Stimulated activated CD4-positive, alpha-beta T cell treated with anti-CD3 and anti-CD28 coated beads, Interleukin-15, amount 100 ng/mL, for 1 hour (primary cell): ENCODE measurements at places on chromosomes 4 and X.

DNA sequence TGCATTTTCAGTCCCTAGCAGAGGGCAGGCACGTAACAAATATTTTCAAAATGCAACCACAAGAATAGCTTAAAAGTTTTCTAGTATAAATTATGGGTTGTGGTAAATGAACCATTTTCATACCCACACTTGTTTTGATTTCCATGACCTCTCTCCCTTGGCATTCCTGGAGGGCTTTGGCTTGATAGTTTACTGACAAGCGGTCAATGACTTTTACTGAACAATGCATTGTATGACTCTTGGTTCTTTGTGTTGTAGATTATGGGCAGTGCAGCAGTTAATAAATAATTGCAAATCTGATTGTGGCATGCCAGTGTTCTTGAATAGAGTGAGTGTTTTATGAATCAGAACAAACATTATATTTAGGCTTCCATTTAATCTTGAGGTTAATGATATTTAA is 285.2 kb upstream of the ARX start:
- DNase-seq: no peak

DNA sequence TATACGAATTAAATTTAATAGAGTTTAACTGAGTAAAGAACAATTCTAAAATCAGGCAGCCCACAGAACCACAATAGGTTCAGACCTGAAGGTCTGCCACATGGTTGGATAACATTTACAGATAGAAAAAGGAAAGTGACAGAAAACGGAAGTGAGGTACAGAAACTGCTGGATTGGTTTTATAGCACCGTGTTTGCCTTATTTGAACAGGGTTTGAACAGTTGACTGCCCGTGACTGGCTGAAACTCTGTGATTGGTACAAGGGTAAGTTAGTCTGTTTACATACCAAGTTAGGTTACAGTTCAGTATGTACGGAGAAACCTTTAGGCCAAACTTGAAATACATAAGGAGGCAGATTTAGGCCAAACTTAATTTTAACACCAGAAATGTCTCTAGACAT is 64.1 kb upstream of the ATXN3L start:
- DNase-seq: no peak

- DNase-seq: no peak
Observed at GRCh38 chr4:116736756-116737155, 348.6 kb downstream of the TRAM1L1 start.

- no peak for DNase-seq
Observed at GRCh38 chr4:60757986-60758680, 442.0 kb upstream of the ADGRL3 start.

GRCh38 chr4:129350834-129351721 is 255.1 kb downstream of the C4orf33 start:
- DNase-seq: no peak

DNA sequence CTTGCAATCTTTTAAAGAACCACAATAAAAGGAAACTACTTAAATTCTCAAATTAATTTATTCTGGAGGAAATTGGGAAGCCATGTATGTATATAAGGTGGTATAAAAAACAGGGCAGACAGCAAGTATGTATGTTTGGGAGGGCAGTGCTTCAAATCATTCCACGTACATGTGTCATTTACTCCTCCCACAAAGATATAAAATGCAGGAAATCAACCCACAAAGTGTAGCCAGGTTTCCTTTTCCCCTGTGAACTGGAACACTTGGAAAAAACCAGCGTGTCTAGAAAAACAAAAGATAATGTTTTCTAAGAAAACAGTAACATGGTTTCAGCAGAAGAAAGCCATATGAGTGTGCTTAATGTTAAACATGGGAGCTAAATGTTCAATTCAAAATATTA is 156.7 kb upstream of the FAM47A start:
- no peak for DNase-seq

DNA sequence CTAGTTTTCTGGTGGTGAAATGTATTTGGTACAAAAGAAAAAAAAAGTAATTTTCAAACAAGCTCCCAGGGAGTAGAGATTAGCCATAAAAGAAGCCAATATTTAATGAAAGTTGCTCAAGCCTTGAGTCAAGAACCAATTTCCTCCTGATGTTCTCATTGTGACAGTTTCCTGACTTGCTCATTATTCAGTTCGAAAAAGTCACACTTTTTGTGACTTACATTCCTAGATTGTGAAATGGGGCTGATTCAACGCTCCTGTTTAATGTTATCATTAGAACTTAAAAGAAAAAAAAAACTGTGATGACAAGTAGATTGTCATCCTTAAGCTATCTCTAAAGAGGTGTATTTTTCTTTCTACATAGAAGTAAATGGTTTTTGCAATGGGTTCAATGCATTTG is 122.6 kb upstream of the BMPR1B start:
- no peak for DNase-seq

- DNase-seq: no peak
Observed at GRCh38 chrX:44035571-44035970, 62.4 kb upstream of the NDP start.

- DNase-seq: no peak
Observed at GRCh38 chrX:2145692-2146367, 354.9 kb downstream of the DHRSX start.

GRCh38 chrX:71923516-71923915 is 12.9 kb downstream of the NHSL2 start:
- DNase-seq: no peak

DNA sequence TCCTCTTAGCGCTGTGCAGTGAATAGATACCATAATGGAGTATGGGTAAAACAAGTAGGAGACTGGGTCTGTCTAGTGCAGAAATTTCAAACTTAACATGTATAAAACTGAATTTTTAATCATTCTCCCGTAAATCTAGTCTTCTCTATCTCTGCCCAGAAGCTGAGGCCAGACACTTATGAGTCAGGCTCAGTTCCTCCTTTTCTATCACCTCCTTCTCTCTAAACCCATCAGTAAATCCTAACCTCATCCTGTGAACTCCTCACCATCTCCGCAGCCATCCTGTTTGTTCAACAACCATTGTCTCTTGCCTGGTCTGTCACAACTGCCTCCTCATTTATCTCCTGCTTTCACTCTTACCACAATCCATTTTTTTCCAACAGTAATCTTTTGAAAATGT is 19.8 kb upstream of the SGMS2 start:
- no peak for DNase-seq

GRCh38 chrX:131845201-131845600 is 177.9 kb upstream of the STK26 start:
- no peak for DNase-seq

GRCh38 chr4:146585761-146586333 is 52.8 kb upstream of the POU4F2 start:
- no peak for DNase-seq

- no peak for DNase-seq
Observed at GRCh38 chr4:146847345-146847744, 98.3 kb downstream of the TTC29 start.

DNA sequence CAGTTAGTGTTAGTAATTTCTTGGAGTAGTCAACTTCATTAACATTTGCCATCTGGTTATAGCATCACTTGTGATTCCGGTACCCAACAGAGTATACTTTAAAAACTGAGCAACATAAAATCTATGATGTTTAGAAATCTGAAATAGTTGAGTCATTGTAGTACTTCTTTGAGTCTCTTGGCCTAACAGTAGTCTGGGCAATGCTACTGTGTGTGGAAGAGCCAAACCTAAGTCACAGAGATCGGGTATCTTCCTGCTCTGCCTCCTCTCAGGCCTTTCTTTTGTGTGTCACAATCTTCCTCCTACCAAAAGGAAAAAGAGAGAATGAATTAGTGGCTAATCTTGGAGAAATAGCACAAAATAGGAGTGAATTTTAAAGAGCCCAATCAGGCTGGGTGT is 25.5 kb downstream of the DCUN1D4 start:
- no peak for DNase-seq

GRCh38 chrX:16628946-16629595 is 20.9 kb upstream of the S100G start:
- DNase-seq: no peak

GRCh38 chrX:13808865-13809264 is 8.0 kb downstream of the GPM6B start:
- no peak for DNase-seq

GRCh38 chrX:121579016-121579760 is 531.8 kb downstream of the GLUD2 start:
- no peak for DNase-seq

- no peak for DNase-seq
Observed at GRCh38 chrX:42398967-42399631, 378.9 kb downstream of the PPP1R2C start.

- DNase-seq: no peak
Observed at GRCh38 chrX:136850441-136851175, 29.9 kb downstream of the RBMX start.

- DNase-seq: no peak
Observed at GRCh38 chr4:4341861-4342650, 44.8 kb upstream of the NSG1 start.

GRCh38 chr4:102301167-102301566 is 44.1 kb downstream of the SLC39A8 start:
- no peak for DNase-seq

DNA sequence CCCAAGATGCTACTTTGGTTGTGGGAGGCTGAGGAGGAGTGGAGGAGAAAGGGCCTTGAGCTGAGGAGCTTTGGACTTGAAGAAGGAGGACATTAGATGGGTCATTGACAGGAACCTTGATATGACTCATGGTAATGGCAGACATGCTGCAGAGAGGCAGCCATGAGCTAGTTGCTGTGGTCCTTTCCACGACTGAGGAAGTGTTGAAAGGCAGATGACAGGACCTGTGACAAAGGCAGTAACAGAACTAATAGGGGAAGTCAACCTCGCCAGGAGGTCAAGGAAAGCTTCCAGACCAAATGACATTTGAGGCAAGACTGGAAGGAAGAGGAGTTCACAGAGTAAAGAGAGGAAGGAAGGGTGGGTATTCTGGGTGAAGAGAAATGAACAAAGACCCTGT is 7.6 kb upstream of the XPNPEP2 start:
- no peak for DNase-seq

DNA sequence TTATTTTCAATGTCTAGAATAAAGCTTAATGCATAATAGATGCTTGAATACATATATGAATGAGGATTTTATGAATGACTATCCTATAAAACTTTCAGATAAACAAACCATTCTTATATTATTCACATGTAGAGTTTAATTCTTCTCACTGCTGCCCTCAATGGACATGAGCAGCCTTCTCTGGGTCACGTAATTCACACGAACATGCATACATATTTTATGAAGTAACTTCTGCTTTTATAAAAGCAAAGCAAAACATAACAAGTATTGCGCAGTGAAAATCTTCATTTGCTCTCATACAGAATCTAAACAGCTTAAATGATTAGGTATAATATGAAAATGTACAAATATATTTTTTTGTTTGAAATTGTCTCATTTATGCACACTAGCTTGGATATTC is 116.7 kb downstream of the TMA16 start:
- no peak for DNase-seq

GRCh38 chr4:163768014-163768413 is 273.5 kb downstream of the TMA16 start:
- DNase-seq: no peak

GRCh38 chrX:37686996-37687395 is 1.4 kb downstream of the XK start:
- DNase-seq: no peak

GRCh38 chrX:6159468-6159867 is 69.2 kb downstream of the NLGN4X start:
- no peak for DNase-seq

GRCh38 chr4:36313301-36313700 is 31.9 kb downstream of the DTHD1 start:
- DNase-seq: no peak

GRCh38 chr4:189355590-189355989 is 585.1 kb upstream of the FRG1 start:
- DNase-seq: no peak

DNA sequence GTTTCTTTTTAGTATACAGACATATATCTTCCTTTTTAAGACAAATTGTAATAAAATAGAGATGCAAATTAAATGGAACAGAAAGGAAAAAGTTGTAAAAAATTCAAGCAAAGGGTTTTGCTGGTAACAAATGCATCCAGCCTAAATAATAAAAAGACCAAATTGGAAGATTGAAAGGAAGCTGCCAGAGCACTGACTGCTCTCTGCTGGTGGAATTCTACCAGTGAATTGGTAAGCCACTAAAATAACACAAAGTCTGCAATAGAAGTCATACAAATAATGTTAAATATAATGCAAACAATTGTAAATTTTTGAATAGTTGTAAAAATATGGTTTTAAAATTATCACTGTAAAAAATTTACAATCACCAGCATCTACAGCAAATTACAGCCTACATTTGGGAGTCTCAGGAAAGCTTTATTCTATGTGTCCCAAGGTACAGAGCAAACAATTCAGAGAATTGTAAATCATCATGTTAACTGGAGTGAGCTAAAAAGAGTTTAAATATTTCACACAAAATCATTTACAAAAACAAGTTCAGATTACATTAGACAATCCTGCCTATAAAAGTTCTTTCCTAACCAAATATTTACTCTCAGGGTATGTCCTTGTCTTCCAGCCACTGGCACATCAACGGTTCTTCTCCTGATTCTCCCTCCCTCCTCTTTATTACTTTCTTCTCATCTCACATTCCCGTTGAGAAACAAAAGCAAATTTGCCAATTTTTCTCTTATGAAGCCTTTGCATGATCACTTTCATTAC is 1322.5 kb downstream of the PCDH7 start:
- no peak for DNase-seq

- no peak for DNase-seq
Observed at GRCh38 chrX:107619885-107620322, 8.4 kb upstream of the PRPS1 start.

- no peak for DNase-seq
Observed at GRCh38 chrX:46812445-46812844, 24.4 kb upstream of the RP2 start.

GRCh38 chr4:78653655-78654054 is 102.1 kb downstream of the ANXA3 start:
- DNase-seq: no peak

DNA sequence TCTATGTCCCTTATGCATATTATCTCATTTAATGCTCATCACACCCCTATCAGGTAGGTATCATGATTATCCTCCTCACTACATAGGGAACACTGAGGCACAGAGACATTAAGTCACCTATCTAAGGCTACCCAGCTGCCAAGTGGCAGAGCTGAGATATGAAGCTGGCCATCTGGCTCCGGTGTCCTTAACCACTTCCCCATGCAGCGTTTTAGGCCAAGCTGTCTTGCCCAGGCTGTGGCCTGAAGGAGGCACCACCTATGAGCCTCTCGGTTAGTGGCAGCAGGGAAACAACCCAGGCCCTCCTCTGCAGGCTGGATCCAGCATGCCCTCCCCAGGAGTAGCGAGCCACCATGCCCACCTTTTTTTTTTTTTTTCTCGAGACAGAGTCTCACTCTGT is 16.3 kb downstream of the PJA1 start:
- DNase-seq: no peak

DNA sequence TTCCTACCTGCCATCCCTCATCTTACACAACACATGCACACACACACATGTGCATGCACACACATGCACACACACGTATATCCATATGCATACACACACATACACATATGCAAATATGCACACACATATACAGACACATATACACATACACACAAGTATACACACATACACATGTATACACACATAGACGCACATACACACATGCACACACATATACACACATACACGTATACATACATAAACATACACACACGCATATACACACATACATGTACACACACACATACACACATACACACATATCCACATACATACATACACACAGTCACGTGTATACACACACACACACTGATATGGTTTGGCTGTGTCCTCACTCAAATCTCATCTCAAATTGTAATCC is 37.0 kb upstream of the AFAP1 start:
- DNase-seq: no peak
